Thoracic aorta (tissue), 2 donors: ENCODE measurements at places on chromosomes 6 and 20.

- no peak overlapping the region for H3K4me3 ChIP-seq
- no peaks in the 10 kb centered on the region for H3K27me3 ChIP-seq
- H3K27ac ChIP-seq = no peak overlapping the region
- no peak for DNase-seq
- H3K36me3 ChIP-seq = no peaks in the 10 kb centered on the region
These were observed 170.6 kb downstream of the PHACTR1 start for GRCh38 chr6:12886961-12887775.

- no peaks in the 10 kb centered on the region for H3K27me3 ChIP-seq
- no peak for DNase-seq
- H3K4me1 ChIP-seq = peaks cover 30% of the 10 kb centered on the region
These were observed 931 bp upstream of the UCKL1 start for GRCh38 chr20:63957004-63957689.

- no peak overlapping the region for H3K4me3 ChIP-seq
- H3K4me1 ChIP-seq = no peaks in the 10 kb centered on the region
- no peaks in the 10 kb centered on the region for H3K36me3 ChIP-seq
These were observed 89.7 kb upstream of the RNF217 start for GRCh38 chr6:124872361-124873065.

GRCh38 chr20:19709635-19710335 lies 48.3 kb upstream of the RIN2 start:
- no peaks in the 10 kb centered on the region for H3K27me3 ChIP-seq
- no peak overlapping the region for H3K4me3 ChIP-seq
- no peaks in the 10 kb centered on the region for H3K4me1 ChIP-seq
- no peaks in the 10 kb centered on the region for H3K36me3 ChIP-seq
- no peak overlapping the region for H3K27ac ChIP-seq

DNA sequence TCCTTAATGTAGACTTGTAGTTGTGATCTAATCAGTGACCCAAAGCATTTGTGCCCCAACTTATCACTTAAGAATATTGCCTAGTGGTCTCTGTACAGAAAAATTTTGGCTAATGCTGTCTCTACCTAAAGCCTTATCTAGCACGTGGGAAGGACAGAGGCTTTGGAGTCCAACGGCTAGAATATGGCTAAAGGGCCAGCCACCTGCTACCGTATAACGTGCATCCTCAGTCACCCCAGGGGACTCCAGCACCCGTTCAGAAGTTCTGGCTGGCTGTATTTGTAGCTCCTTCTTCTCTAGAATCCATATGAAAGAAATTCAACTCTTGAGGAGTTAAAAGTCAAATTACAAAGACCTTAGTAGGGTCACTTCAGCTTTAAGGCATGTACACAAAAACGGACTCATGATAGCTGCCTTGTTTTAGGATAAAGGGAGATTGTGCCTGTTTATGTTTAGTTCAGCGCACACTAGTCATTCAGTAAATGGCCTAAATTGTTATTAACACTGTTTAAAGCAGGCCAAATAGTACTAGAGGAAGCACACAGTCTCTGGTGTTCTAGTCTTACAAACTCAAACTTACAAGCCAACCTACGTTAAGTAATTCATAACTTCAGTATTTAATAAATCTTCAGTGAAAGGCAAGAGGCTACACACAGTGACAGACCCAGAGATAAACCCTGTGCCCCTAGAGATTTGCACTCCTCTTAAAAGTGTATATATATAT lies 407.5 kb upstream of the PLCB4 start:
- no peaks in the 10 kb centered on the region for H3K27me3 ChIP-seq
- no peaks in the 10 kb centered on the region for H3K4me1 ChIP-seq
- DNase-seq = no peak
- no peak overlapping the region for H3K4me3 ChIP-seq

GRCh38 chr20:288956-289692 lies 1.4 kb downstream of the C20orf96 start:
- H3K36me3 ChIP-seq = no peaks in the 10 kb centered on the region
- H3K27ac ChIP-seq = no peak overlapping the region
- no peaks in the 10 kb centered on the region for H3K27me3 ChIP-seq
- peaks cover 18% of the 10 kb centered on the region for H3K4me1 ChIP-seq

GRCh38 chr20:59925359-59925758 lies 8.1 kb downstream of the SYCP2 start:
- no peak overlapping the region for H3K4me3 ChIP-seq
- H3K27ac ChIP-seq = no peak overlapping the region
- H3K36me3 ChIP-seq = no peaks in the 10 kb centered on the region
- no peaks in the 10 kb centered on the region for H3K27me3 ChIP-seq
- no peaks in the 10 kb centered on the region for H3K4me1 ChIP-seq
- DNase-seq = no peak

GRCh38 chr6:14770040-14770439 lies 475.8 kb upstream of the JARID2 start:
- no peak overlapping the region for H3K27ac ChIP-seq
- H3K36me3 ChIP-seq = no peaks in the 10 kb centered on the region
- DNase-seq = no peak
- H3K27me3 ChIP-seq = no peaks in the 10 kb centered on the region

GRCh38 chr20:40943591-40943990 lies 85.0 kb upstream of the TOP1 start:
- no peak overlapping the region for H3K27ac ChIP-seq
- DNase-seq = no peak
- H3K36me3 ChIP-seq = no peaks in the 10 kb centered on the region
- H3K27me3 ChIP-seq = no peaks in the 10 kb centered on the region
- no peak overlapping the region for H3K4me3 ChIP-seq

DNA sequence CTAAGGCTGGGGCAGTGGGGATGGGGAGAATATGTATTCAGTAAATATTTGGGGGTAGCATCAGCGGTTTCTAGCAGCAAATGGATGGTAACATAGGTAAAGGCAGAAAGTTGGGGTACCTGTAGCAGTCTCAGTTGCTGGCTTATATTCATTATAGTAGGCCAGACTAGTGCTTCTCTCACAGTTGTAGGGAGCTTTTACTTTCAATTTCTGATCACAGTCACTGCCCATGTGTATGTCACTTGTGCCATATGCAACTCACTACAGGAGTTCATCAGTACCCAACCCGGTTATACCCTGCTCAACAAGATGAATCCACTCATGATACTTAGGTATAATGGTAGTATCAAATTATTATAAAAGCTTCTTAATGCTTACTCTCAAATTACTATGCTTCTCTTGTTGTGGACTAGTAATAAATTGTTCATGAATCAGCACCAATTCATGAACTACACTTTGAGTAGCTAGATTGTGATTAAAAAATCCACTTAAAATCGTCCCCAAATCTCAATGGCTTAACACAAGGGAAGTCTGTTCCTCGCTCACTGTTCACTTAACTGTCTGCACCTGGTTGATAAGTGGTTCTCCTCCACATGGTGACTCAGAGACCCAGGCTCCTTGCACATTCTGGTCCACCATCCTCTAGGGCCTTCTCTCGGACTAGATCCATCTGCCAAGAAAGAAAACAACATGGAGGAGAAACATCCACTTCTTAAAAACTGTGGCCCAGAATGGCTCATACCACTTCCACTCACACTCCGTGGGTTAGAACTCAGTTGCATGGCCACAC lies 31.3 kb upstream of the MYLIP start:
- H3K4me3 ChIP-seq = no peak overlapping the region
- no peaks in the 10 kb centered on the region for H3K4me1 ChIP-seq
- no peaks in the 10 kb centered on the region for H3K27me3 ChIP-seq
- no peak overlapping the region for H3K27ac ChIP-seq
- DNase-seq = no peak

DNA sequence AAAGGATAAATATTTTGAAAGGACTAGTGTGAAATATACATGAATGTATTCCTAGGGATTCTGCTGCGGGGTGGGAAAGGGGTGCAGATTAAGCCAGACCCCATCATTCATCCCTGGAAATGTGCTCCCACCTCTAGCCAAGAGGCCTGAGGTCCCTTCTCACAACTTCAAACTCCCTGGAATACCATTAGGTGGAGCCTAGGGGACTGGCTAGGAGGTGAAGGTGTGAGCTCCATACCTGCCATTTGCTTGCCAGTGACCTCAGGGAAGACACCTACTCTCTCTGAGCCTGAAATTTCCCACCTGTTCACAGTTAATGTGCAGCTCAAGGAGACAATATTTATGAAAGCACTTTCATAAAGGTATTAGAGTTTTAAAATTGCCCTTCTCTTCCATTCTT lies 4.7 kb upstream of the CCN2 start:
- no peaks in the 10 kb centered on the region for H3K27me3 ChIP-seq
- H3K36me3 ChIP-seq = no peaks in the 10 kb centered on the region
- DNase-seq = no peak
- peak overlapping the region; percentile 92 for H3K27ac ChIP-seq

- H3K4me3 ChIP-seq = no peak overlapping the region
- no peaks in the 10 kb centered on the region for H3K27me3 ChIP-seq
- H3K27ac ChIP-seq = no peak overlapping the region
- no peaks in the 10 kb centered on the region for H3K36me3 ChIP-seq
- DNase-seq = no peak
These were observed 132.2 kb downstream of the DHX35 start for GRCh38 chr20:39094391-39094790.

DNA sequence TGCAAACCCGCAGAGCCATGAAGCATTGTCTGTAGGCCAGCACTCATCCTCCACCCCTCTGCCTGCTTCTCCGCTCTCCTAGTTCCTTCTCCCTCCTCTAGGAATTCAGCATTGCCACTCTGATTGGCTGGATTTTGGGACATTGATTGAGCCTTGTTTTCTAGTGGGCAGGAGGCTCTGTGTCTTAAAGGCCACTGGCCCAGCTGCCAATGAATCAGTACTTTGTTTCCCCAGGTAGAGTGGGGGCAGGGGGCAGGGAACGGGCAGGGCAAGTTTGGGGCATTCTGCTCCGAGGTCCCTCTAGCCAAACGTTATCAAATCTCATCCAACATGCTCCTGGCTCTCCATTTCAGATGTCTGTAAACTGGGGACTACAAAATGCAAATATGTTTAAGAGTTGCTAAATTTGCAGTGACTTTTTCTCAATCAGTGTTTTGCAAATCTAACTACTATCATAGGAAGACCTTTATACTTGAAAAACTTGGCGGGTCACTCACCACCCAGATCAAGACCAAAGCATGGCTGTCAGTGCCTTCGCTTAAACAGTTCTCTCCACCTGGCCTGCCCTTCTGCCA lies 10.4 kb upstream of the BPI start:
- H3K4me1 ChIP-seq = peaks cover 14% of the 10 kb centered on the region
- H3K27ac ChIP-seq = no peak overlapping the region
- H3K27me3 ChIP-seq = no peaks in the 10 kb centered on the region

- no peaks in the 10 kb centered on the region for H3K27me3 ChIP-seq
- no peak for DNase-seq
- peaks cover 18% of the 10 kb centered on the region for H3K36me3 ChIP-seq
- no peak overlapping the region for H3K4me3 ChIP-seq
- no peak overlapping the region for H3K27ac ChIP-seq
These were observed 4.4 kb downstream of the TTPAL start for GRCh38 chr20:44480097-44480496.

DNA sequence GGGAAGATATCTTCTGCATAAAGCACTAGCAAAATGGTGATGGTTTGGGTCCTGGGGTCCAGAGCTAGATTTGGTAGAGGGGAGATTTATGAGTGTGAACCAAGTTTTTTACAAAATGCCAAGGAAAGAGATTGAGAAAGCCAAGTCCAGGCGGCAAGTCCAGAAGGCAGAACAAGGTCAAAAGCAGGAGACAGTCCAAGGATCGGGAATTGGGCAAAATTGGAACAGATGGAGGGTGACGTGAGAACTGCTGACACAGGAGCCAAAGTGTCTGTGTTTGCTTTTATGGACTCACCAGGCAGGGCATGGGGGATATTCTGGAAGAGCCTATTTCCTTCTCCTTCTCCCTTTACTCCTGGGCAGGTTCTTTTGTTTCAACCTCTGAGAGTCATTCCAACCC lies 4.1 kb downstream of the NHLRC1 start:
- H3K36me3 ChIP-seq = no peaks in the 10 kb centered on the region
- no peak overlapping the region for H3K4me3 ChIP-seq
- no peak overlapping the region for H3K27ac ChIP-seq

GRCh38 chr6:8644306-8644705 lies 209.0 kb upstream of the SLC35B3 start:
- no peaks in the 10 kb centered on the region for H3K36me3 ChIP-seq
- no peak for DNase-seq
- H3K27ac ChIP-seq = no peak overlapping the region

GRCh38 chr6:4999586-4999985 lies 4.3 kb downstream of the RPP40 start:
- peaks cover 7% of the 10 kb centered on the region for H3K36me3 ChIP-seq
- no peaks in the 10 kb centered on the region for H3K4me1 ChIP-seq
- no peak overlapping the region for H3K27ac ChIP-seq
- no peak overlapping the region for H3K4me3 ChIP-seq
- H3K27me3 ChIP-seq = no peaks in the 10 kb centered on the region

DNA sequence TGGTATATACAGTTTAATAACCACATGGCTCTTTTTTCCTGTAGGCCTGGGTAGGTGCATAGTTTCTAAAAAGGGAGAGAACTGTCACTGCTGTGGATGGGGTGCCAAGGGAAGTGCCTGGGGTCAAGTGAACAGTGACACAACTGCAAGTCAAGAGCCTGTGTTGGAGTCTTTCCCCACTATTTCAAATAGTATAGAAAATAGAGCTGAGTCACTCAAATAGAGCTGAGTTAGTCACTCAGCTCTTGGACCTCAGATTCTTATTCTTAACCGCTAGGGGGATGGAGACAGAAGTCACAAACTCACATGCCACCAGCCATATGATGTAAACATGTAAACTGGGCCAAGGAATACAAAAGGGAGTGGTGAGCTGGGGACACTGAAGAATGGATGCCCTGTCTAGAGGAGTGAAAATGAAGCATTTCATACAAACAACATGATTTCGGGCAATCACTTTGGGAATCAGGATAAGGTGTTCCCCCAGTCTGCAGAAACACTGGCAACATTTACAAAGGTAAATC lies 2.1 kb downstream of the NQO2 start:
- H3K27ac ChIP-seq = no peak overlapping the region
- DNase-seq = no peak
- no peaks in the 10 kb centered on the region for H3K27me3 ChIP-seq
- H3K4me3 ChIP-seq = no peak overlapping the region
- peaks cover 30% of the 10 kb centered on the region for H3K4me1 ChIP-seq

GRCh38 chr20:41340327-41341055 lies at the start of gene LPIN3:
Gene LPIN3 (plus strand): TSS chr20:41340821. CDS start chr20:41345804, 4,983 bp downstream.
- H3K4me1 ChIP-seq = peaks cover 22% of the 10 kb centered on the region
- H3K27ac ChIP-seq = peak within 1 kb of the TSS; percentile 83
- H3K36me3 ChIP-seq = no peaks in the 10 kb centered on the region
- peak within 1 kb of the TSS; percentile 66 for H3K4me3 ChIP-seq
- no peaks in the 10 kb centered on the region for H3K27me3 ChIP-seq
- DNase-seq = peak; percentile 43

GRCh38 chr6:142459271-142459670 lies 157.5 kb downstream of the ADGRG6 start:
- no peak overlapping the region for H3K4me3 ChIP-seq
- H3K4me1 ChIP-seq = no peaks in the 10 kb centered on the region
- DNase-seq = no peak
- no peaks in the 10 kb centered on the region for H3K27me3 ChIP-seq

- H3K27ac ChIP-seq = no peak overlapping the region
- H3K4me1 ChIP-seq = no peaks in the 10 kb centered on the region
- H3K27me3 ChIP-seq = no peaks in the 10 kb centered on the region
- no peak overlapping the region for H3K4me3 ChIP-seq
- no peak for DNase-seq
These were observed 49.6 kb upstream of the CCDC28A start for GRCh38 chr6:138724015-138724414.
